ENCODE measurements at places on chromosomes 1 and 21.
A peak's percentile ranks its signal among the peaks of the same experiment; 100 is the strongest.

GRCh38 chr1:183655562-183656075 lies 2.5 kb upstream of the APOBEC4 start:
- DNase-seq = peak; percentile 86

GRCh38 chr1:119981496-119981895 lies 85.2 kb upstream of the ADAM30 start:
- no peak for DNase-seq

DNA sequence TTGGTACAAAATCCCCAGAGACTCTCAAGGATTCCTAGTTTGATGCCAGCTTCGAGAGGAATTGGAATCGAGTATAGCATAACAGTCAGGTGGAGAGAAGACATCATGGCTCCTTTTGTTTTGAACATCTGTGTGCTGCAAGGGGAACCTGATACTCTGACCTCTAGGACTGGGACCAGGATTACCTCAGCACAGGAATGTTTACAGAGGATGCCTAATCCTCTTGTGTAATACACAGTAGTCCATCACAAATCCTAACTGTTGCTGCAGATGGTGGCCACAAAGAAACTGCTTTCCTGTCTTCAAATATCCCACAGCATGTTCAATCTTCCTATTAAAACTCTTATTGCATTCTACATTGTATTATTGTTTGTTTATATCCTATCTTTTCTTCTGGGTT lies 111.8 kb upstream of the PRMT6 start:
- no peak for DNase-seq

- DNase-seq = no peak
Measured at GRCh38 chr1:4762146-4762545, 107.7 kb downstream of the AJAP1 start.

- no peak for DNase-seq
Measured at GRCh38 chr1:43835082-43836021, 98.2 kb upstream of the ARTN start.
